Activated CD4-positive, CD25-positive, alpha-beta regulatory T cell (primary cell): ENCODE measurements at places on chromosomes 2 and 18.
A peak's percentile ranks its signal among the peaks of the same experiment; 100 is the strongest.

DNA sequence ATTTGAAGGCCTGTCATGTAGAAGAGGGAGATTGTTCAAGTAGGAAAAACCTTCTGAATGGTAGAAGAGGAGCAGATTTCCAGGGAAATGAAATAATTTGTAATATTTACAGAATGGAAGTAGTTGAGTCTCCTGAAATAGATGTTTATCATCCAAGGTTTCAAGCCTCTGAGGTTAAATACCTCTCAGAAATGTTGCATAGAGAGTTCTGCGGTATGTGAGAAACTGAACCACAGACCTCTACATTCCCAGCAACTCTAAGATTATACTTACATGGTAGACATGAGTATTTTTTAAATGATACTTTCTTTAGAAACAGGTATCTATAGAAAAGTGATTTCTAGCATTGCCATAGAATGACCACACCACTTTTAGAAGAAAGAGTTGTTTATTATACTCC, 379.8 kb upstream of the FANCL start:
- DNase-seq: no peak

GRCh38 chr2:160583813-160584537, 90.4 kb upstream of the RBMS1 start:
- no peak for DNase-seq

GRCh38 chr2:24955921-24956320, 15.8 kb downstream of the DNAJC27 start:
- no peak for DNase-seq

GRCh38 chr2:11822746-11823451, 76.5 kb downstream of the LPIN1 start:
- no peak for DNase-seq

DNA sequence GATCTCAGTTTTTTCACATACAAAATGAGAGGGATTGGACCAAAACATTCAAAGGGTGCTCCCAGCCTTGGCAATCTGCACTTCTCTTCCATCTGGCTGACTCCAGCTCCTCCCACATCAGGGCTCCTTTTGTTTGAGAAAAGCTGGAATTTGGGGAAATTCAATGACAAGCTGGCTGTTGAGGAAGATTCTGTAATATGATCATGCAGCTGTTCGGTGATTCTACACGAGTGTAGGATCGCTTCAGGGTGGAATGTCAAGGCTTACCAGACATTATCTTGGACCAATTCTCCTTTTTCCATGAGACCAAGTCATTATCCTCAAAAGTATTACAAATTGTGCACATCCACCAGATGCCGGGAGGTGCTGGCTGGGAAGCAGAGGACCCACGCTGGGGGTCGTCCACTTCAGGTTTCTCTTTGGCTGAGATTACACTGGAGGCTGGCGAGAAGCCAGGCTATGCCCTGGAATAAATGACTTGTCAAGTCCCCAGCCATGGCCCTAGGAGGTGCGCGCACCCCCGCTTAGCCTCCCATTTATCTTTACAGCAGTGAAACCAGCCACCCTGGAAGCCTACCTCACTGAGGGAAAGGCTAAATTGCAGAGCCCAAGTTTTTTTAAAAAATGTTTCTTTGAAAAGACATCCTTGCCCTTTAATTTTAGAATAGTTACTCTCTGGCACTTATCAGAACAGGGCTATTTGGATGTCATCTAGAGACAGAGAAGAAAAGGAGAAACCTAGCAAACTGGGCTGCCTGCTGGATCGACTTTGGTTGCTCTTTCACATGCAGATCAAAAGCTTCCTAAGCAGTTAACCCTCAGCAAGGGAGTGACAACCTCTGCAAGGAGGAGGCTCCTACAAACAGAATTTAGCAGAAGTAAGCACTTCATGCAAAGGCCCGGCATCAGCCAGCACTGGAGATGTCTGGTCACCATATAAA, 42.5 kb upstream of the LCLAT1 start:
- DNase-seq: no peak

GRCh38 chr18:65414501-65414900, 336.3 kb upstream of the CDH7 start:
- DNase-seq: no peak

DNA sequence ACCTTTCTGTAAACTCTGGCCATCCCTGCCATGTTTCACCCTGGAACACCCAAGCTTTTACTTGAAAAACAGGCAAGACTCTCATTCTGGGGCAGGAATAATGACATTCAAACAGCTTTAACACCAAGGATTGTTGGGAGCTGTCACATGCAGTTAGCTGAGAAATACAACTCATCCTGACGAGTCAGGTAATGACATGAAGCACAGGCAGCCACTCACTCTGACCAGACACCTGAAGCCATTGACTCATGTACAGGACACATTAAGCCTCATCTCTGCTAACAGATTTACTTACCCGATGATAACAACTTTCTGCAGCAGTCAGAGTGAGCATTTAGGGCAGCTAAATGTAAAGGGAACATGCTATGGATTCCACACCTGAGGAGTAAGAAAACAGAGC, 163.1 kb upstream of the PGAP1 start:
- DNase-seq: no peak

GRCh38 chr2:181305301-181306123, 151.7 kb upstream of the ITGA4 start:
- DNase-seq: no peak

DNA sequence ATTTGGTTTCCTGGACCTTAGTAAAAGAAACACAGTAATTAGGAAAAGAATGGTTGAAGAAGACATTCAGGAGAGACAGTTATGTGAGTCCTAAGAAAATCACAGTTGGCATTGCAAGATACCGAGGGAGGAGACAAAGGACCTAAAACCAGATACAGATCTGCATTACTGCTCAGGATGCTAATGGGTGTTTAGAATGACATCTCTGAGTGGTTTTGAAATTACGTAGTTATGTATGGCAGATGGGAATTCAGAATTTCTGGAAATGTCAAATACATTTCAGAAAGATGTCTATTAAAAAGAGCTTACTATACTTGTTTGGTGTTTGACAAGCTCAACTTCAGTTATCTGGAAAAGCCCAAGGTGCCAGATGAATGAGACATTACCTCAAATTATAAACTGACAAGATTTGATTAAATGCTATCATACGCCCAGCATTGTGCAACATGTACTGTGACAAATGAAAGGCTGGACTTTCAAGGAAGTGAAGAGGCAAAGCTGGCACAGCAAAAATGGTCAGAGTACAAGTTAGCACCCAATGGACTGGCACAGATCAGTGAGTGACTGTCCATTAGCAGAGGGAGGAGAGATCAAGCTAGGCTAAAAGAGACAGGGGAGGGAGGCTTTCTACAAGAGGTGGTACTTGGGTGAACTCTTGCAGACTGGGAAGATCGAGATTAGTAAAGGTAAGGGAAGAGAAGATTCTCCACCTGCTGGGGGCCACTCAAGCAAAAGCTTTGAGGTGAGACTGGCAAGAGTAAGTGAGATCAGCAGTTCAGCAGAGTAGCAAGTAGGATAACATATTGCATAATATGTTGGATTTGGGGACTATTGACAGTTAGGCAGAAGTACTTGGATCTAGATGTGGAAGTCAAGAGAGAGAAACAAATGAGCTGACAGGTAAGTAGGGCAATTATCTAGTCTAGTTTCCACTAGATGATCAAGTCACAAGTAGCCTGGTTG, 168.9 kb downstream of the CYRIA start:
- DNase-seq: no peak

GRCh38 chr2:184611361-184612085, 13.2 kb downstream of the ZNF804A start:
- no peak for DNase-seq

- DNase-seq: no peak
Measured at GRCh38 chr2:218508299-218508698, 59.9 kb downstream of the USP37 start.

GRCh38 chr2:19250906-19251305, 107.5 kb downstream of the OSR1 start:
- no peak for DNase-seq

DNA sequence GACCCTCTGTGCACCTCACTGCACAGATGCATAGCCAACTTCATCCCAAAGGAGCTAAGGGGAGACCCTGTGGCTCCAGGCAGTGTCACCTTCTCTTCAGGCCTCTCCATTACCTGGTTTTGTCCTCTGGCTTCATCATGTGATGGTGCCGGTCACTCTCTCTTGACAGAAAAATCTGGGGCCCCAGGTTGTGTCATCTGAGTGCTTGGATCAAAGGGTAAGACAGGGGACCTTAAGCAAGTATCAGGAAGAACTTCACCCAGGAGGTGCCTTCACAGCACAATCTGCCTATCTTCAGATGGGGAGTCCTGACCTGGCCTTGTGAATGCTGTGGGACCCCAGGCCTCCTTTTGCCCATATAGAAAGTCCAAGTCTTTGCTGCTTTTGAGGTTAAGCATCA, 104.4 kb downstream of the POLR1A start:
- no peak for DNase-seq

GRCh38 chr18:3593381-3593903, 143.5 kb downstream of the TGIF1 start:
- DNase-seq: no peak

DNA sequence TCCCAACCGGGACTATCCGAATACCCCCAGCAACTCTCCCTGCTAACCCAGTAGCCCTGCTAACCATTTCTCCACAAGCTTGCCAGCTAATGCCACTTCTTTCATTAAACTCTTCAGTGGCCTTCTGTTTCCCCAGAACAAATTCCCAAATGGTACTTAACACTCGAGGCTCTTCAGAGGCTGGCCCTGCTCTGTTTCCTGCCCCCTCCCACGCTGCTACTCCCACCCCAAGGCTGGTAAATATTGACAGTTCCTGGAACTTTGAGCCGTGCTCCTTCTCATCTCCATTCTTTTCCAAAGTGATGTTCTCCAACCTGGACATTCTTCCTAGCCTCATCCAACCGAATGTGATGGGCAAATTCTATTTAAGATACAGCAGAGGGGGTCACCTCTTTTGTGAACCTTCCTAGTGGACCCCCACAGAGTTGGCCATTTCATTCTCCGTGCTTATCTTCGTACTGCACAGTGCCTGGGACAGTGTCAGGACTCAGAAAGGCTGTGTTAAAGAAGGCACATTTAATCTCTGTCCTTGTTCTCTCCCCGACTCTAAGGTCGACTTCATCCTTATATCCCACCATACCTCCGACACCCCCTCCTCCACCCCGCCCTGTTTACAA, 3.2 kb upstream of the KIDINS220 start:
- no peak for DNase-seq

DNA sequence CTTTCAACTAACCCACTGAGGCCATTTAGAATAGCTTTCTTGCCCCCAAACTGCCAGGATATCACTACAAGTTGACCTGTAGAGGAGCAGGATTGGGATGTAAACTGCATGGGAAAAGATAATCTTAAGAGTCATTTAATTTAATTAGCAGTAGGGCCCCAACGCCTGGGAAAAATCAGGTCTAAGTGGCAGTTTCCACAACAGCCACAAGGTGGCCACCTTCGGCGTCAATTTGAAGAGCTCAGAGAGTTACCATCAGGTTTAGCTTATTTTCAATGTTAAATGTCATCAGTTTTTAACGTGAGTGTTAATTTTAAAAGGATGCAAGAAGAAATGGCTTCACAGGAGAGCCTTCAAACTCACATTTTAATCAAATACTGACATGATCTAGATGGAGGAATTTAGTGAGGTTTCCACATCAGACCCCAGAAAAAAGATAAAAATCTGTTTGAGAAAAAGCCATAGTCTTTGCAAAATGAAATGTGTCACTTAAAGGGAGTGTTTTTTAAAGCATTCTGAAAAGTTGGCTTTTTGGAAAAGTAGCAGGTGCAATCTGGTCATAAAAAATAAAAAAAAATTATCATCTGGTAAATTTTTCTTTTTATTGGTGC, 77.3 kb upstream of the UPP2 start:
- peak; percentile 10 for DNase-seq

DNA sequence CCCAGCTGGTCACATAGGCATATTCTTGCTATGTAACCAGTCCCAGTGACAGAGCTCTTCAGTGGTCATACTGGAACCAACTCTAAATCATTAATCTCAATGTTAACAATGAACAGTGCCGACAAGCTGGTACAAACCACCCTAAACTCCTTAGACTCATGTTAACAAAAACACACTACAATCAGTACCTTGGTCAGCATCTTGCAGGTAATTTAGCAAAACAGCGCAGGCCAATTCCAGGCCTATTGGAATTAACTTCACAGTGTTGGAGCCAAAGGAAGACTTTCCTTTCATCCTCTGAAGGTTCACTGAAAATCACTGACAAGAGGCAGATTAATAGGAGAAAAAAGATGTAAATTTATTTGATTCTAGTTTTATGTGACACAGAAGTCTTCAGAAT, 396.4 kb downstream of the PIK3C3 start:
- no peak for DNase-seq

- no peak for DNase-seq
Measured at GRCh38 chr2:25104736-25105135, 62.9 kb downstream of the EFR3B start.

DNA sequence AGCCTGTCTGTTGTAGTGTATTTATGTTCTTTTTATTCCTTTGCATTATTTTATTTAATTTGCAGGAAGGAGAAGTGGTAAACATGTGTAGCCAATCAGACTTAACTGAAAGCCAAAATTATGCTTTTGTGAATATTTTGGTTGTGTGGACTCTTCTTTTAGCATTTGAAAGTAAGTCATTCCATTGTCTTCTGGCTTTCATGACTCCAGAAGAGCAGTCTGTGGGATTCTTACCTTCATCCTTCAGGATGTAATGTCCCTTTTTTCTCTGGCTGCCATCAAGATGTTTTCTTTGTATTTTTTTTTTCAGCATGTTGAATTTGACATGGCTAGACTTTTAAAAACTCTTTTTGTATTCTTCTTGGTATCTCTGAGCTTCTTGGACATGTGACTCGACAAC, 895.2 kb upstream of the ZEB2 start:
- no peak for DNase-seq

- DNase-seq: no peak
Measured at GRCh38 chr2:48483506-48483905, 46.4 kb upstream of the STON1 start.

- no peak for DNase-seq
Measured at GRCh38 chr2:9145752-9146430, 60.7 kb upstream of the ASAP2 start.

GRCh38 chr2:7971841-7972240, 710.0 kb upstream of the ID2 start:
- no peak for DNase-seq

- DNase-seq: no peak
Measured at GRCh38 chr2:37326866-37327634, 2.4 kb upstream of the PRKD3 start.

DNA sequence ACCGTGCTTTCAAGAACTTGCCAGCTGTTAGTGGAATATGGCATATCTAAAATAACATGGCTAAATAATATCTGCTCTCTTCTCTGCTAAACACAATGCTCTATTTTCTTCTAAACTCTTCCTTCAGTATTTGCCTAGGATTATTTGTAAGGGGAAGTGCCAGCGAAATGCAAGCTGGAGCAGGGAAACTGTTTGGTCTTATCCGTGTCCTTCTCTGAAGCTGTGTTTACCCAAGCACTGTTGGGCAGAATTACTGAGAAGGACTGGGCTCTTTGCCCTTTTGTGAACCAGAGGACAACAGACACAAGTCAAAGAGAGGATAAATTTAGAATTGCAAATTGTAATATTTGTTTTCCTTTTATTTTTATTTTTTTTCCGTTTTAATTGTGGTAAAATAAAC, 23.6 kb downstream of the CPO start:
- no peak for DNase-seq
